Temporal lobe (tissue), 4 donors: ENCODE measurements at places on chromosomes 13 and 19. TPM values are rescaled to one million over a fixed set of nuclear protein-coding genes. Genes with fewer than 3 reads are reported as not detected.

Gene TRIP10
- total RNA-seq = 2.2 TPM

Gene SERTM1
- total RNA-seq = 12.8 TPM

Gene FGF22
- total RNA-seq = 0.25 TPM

Gene FOSB
- 0.49 TPM for total RNA-seq

Gene SEMA6B
- 32.0 TPM for total RNA-seq

Gene C19orf85
- not detected for total RNA-seq

Gene ZNF560
- 0.49 TPM for total RNA-seq

Gene TMEM143
- 3.2 TPM for total RNA-seq

Gene PINLYP
- total RNA-seq = 7.4 TPM

Gene NAPSA
- 0.25 TPM for total RNA-seq

Gene SHISA7
- 7.1 TPM for total RNA-seq

Gene CRB3
- 0.25 TPM for total RNA-seq

Gene ZNF432
- total RNA-seq = 13.3 TPM

Gene ASF1B
- 1.7 TPM for total RNA-seq

Gene GDF15
- total RNA-seq = 0.74 TPM

Gene SNRNP70
- 110 TPM for total RNA-seq

Gene BCL3
- total RNA-seq = 0.49 TPM
